ENCODE measurements at places on chromosomes 3 and 15. TPM values are rescaled to one million over a fixed set of nuclear protein-coding genes. Genes with fewer than 3 reads are reported as not detected.

Gene RETNLB
- polyA plus RNA-seq = not detected

Gene AHSG
- 0.16 TPM for polyA plus RNA-seq

Gene TIMP4
- polyA plus RNA-seq = 1.9 TPM

Gene TUSC7
- polyA plus RNA-seq = not detected

Gene WDR93
- polyA plus RNA-seq = 0.07 TPM

DNA sequence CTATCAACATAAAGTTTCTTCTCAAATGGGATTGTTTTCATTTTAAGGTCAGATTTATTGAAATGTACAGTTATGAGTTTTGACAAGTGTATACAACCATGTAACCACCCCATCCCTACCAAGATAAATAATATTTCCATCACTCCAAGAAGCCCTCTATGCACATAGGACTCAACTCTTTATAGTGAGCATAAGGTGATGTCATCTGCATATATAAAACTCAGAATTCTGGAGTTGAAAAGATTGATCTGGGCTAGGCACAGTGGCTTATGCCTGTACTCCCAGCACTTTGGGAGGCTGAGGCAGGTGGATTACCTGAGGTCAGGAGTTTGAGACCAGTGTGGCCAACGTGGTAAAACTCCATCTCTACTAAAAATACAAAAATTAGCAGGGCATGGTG, 10.3 kb upstream of the GK5 start:
- no peak for DNase-seq

DNA sequence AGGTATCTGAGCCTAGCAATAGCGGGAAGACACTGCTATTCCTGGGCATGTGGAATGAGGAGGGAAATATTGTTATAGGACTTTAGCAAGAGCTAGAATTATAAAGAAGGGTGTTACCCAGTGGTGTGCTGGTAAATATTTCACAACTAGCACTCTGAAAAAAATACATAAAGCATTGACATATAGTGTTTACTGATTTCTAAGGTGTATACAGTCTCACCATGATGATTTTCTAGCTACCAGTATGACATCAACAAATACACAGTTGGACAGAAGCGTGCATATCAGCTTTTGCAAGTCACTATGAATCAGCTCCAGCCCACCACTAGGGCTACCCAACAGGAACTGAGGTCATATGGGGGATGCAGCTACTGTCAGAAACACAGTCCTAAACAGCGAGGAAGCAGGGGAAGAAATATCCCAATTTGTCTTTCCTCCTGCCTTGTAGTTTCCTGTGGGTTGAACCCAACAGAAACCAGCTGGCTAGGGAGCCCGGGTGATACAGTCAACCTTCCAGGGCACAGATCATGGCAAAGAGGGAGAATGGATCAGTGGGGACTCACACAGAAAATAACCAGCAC, 39.6 kb downstream of the HGD start:
- no peak for DNase-seq

DNA sequence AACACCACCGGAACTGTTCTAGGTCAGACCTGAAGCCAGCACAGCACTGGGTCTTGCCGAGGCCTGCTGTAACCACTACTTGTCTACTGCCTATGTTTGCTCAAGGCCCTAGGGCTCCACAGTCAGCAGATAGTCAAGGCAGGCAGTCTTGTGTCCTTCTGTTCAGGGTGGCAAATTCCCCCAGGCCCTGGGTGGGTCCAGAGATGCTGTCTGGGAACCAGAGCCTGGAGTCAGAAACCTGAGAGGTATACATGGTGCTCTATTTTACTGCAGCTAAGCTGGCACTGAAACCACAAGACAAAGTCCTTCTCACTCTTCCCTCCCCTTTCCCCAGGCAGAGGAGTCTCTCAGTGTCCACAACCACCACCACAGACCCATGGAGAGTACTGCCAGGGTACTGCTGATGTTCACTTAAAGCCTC, 89.9 kb downstream of the BBX start:
- no peak for DNase-seq

- DNase-seq = no peak
Observed at GRCh38 chr3:57133157-57133556, 32.0 kb downstream of the IL17RD start.

DNA sequence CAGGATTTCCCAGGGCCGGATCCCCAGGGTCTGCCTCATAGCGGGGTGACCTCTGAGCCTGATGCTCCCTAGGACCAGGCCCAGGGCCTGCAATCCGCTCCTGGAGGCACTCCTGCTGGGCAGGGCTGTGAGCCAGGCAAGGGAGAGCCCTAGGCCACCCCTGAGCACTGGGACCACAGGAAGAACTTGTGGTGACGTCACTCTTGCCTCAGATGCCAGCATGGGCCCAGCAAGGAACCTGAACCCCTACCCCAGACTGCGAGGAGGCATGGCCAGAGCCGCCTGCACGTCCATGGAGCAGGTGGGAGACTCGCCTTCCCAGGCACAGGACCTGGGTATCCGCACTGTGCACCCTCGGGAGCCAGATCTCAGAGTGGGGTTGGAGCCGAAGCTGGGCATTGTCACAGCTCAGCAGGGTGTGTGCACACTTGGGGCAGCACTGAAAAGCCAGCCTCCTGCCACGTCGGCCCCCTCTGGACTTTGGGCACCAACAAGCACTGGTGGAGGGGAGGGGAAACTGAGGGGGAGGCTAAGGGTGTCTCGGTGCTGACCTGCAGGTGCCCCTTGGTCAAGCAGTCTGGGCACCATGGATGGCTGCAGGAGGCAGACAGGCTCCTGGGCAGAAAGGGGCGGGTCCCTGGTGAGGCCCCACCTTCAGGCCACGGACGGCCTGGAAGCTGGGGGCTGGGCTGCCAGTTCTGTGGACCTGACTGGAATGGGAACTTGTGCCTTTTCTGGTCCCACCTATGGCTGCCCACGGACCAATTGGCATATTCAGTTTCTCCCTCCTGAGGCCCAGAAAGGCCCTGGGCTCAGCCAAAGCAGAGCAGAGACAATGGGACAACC, 49.3 kb downstream of the SLC6A20 start:
- no peak for DNase-seq

DNA sequence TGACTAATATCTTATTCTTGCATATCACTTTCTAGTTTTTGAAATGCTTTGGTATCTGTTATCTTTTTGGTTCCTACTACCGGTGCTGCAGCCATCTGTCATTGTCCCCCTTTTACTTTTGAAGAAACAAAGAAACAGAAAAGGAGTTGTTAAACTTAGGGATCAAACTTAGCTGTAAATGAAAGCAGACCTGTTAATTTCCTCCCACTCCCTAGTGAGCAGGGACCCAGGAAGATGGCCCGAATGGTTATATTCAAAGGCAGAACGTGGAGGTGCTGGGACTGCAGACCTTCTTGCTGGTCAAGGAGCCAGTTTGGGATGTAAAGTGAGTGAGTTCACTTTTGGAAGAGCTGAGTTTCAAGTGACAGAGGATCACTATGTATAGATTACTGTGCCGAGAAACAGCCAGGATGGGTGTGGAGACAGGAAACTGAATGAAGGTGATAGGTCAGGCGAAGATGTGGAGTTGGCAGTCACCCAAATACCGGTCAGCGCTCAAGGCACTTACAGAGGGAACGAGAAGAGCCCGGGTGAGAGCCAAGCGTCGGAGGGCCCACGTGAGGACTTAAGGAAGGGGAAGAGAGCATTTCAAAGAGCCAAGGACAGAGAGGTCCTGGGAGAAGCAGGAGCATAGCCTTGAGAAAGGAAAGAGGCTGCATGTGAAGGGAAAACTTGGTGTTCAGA, 20.1 kb downstream of the KBTBD8 start:
- no peak for DNase-seq

DNA sequence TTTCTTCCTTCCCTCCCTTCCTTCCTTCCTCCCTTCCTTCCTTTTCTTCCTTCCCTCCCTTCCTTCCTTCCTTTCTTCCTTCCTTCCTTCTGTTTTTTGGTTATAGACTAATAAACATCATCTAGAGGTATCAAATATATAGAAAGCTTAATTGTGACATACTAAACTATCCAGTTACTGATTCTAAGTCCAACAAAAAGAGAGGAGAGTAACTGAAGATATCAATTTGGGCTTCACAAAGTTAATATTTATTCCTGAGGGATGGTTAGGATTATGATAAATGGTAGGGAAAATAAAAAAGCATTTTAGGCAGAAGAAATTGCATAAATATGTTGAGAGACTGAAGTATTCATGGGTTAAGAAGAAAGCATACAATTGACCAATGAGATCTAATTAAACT, 7.8 kb upstream of the CLDN16 start:
- no peak for DNase-seq

- DNase-seq = no peak
Observed at GRCh38 chr15:88066636-88067330, 189.8 kb downstream of the NTRK3 start.

DNA sequence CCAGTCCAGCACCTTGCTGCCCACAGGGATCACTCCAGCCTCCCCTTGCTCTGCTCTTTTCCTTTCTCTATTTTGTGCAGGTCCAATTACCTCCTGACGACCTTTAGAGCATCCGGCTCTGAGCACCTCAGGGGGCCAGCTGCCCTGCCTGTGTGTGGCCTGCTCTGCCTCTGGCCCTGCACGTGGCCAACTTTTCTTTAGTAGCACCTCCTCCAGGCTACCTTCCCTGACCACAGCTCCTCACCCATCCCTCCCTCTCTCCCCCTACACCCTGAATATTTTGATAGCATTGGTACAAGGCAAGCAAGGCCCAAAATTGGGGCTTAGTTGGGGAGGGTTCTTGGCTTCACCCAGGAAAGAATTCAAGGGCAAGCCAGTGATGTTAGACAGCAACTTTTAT, 66.9 kb upstream of the PRR20G start:
- no peak for DNase-seq

- no peak for DNase-seq
Observed at GRCh38 chr3:194196876-194197275, 60.9 kb downstream of the HES1 start.

DNA sequence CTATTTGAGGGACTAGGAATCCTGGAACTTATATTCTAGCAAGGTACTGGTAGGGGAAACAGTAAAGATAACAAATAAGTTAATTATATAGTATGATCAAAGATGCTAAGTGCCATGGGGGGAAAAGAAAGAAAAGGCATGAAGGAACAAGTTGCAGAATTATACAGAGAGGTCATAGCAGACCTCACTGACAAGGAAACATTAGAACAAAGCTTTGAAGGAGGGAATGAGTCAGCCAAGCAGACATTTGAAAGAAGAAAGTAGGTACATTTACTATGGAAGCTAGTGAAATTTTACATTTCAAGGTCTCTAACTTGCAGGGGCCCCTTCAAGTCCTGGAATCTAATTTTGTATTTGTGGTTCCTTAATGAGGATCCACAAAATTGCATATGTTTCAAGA, 57.2 kb upstream of the TIPARP start:
- no peak for DNase-seq

- no peak for DNase-seq
Observed at GRCh38 chr3:189157232-189158007, 14.4 kb upstream of the TPRG1 start.

All from muscle of back (tissue), 13 donors.